Fibroblast of villous mesenchyme (primary cell): ENCODE measurements at places on chromosomes 4 and X.

DNA sequence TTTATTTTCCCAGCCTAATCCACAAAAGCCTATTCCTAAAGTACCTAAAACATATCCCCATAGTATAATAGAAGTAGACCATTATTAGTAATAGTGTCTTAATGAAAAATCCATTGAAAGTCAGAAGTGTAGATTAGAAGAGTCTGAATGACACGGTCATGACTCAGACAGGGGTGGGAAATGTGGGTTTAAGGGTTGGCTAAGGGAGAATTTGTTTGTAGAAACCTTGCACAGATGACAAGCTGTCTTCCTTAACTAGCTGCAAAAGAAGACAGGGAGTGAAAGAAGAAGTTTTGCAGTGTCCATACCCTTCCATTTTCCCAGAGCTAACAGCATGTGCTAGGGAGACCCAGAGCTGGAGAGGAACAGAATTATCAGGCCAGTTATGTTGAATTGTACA is 242.7 kb upstream of the ETNPPL start:
- DNase-seq: peak; percentile 52

- no peak for DNase-seq
Measured at GRCh38 chr4:138118270-138118669, 123.9 kb downstream of the SLC7A11 start.

- no peak for DNase-seq
Measured at GRCh38 chr4:73161527-73162185, 92.1 kb upstream of the COX18 start.

DNA sequence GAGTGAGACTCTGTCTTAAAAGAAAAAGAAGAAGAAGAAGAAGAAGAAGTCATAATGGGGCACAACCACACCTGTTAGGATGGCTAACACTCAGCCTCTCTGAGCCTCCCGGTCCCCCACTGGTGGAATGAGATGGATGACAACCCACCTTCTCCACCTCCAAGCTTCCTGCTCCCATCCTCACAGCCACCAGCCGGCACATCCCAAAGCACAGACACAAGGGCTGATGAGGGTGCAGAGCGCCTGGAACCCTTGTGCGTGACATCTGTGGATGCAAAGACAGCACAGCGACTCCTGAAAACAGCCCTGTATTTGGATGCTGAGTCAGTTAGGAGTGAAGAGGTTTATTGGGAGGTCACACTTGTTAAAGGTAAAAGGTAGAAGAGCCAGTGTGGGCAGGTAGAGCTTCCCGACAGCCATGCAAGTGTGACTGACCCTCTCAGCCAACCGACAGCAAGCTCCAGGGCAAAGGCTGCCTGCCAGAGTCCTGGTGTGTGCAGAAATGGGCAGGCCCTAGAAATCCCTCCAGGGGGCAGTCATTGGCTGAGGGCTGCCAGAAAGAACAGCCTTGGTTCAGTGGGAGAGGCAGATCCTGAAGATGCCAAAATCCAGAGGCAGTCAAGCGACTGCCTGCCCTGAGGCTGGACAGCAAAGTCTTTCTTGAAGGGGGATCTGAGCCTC is 26.6 kb upstream of the MAN2B2 start:
- peak; percentile 36 for DNase-seq

GRCh38 chrX:31021537-31021936 is 50.3 kb downstream of the FTHL17 start:
- no peak for DNase-seq

DNA sequence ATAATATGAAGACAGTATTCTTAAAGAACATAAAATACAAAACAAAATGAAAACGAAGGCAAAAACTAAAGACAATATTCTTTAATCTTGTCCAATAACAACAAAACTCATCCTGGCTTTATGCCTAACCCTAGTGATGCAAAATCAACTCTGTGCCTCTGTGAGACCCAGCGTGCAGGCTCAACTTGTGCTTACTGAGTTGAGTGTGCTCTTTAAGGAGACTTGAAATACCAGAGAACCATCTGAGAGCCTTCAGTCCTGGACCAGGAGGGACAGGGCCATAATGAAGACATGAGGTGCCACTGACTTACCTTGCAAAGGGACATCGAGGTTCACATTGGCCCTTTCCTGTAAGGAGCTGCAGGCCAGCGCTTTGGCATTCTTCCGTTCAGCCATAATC is 77.1 kb downstream of the NSUN7 start:
- no peak for DNase-seq

GRCh38 chrX:39899856-39900776 is 197.6 kb downstream of the BCOR start:
- DNase-seq: no peak

- no peak for DNase-seq
Measured at GRCh38 chrX:120271218-120271617, 20.6 kb downstream of the ZBTB33 start.

- no peak for DNase-seq
Measured at GRCh38 chr4:1175635-1176229, 3.3 kb upstream of the SPON2 start.

GRCh38 chr4:102163404-102164140 is 181.7 kb downstream of the SLC39A8 start:
- peak; percentile 64 for DNase-seq

DNA sequence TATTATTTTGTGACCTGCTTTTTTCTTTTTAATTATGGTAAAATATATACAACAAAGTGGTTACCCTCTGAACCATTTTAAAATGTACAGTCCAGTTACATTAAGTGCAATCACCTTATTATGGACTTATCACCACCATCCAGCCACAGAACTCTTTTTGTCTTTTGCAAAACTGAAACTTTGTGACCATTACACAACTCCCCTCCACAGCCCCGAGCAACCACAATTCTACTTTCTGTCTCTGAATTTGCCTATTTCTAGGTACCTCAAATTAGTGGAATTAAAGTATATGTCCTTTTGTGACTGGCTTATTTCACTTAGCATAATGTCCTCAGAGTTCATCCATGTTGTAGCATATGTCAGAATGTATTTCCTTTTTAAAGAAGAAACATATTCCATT is 39.3 kb upstream of the WWC2 start:
- DNase-seq: no peak

- no peak for DNase-seq
Measured at GRCh38 chr4:135777361-135777760, 1575.8 kb upstream of the PABPC4L start.

DNA sequence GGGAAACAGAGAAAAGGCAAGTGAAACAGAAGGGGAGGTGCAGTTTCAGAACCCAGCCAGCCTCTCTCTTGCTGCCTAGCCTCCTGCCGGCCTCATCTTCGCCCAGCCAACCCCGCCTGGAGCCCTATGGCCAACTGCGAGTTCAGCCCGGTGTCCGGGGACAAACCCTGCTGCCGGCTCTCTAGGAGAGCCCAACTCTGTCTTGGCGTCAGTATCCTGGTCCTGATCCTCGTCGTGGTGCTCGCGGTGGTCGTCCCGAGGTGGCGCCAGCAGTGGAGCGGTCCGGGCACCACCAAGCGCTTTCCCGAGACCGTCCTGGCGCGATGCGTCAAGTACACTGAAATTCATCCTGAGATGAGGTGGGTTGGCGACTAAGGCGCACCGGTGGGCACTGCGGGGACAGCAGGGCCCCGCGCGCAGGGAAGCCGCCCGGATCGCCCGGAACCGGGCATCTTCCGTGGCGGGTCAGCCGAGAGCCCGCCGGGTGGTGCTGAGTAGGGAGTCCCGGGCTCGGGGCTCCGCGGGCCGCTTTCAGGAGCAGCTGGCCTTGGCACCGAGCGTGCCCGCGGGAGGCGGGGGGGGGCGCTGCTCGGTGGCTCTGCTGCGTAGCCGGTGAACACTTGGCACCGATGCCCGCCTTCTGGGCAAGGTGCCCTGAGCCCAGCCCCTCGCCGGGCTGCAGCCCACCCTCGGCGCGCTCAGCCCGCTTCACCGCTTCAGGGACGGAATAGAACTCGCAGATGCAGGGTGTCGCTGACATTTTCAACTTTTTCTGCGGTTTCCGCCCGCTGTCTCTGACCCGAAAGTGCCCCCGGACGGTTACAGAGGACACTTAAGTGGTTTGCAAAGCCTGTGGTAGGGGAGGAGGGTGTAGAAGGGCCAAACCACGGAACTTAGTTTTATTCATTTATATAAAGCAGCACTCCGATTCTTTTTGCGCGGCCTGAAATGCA is at the start of gene CD38:
CD38 (plus strand) TSS at position 40 of the 953 bp plus-strand sequence; CDS start at position 127, 87 bp downstream.
- peak; percentile 34 for DNase-seq

GRCh38 chrX:1389181-1389992 is 2.5 kb downstream of the SLC25A6 start:
- no peak for DNase-seq

DNA sequence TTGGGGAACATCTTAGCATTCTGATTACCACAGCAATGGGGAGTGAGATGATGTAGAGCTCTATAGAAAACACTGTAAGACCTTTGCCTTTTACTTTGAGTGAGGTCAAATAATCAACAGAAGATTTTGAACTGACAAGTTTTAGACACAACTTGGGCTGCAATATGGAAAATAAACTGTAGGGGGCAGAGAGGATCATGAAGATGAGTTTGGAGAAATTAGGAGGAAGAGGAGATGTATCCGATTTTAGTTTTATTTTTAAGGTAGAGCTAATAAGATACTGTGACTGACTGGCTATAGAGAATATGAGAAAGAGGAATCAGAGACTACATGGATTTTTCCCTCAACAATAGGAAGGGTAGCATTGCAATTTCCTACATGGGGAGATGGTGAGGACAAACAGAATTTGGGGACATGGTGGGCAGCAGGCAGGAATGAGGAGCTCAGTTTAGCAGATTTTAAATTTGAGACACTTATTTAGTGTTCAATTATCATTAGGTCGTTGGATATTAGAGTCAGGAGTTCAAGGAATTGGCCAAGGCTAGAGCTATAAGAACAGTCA is 563.1 kb downstream of the INPP4B start:
- no peak for DNase-seq

- DNase-seq: no peak
Measured at GRCh38 chr4:183751106-183751505, 92.0 kb downstream of the TRAPPC11 start.

- DNase-seq: no peak
Measured at GRCh38 chr4:6460876-6461275, 11.5 kb downstream of the PPP2R2C start.

- no peak for DNase-seq
Measured at GRCh38 chr4:3314706-3315260, 22.0 kb downstream of the RGS12 start.

GRCh38 chr4:110676241-110676640 is 53.4 kb upstream of the PITX2 start:
- DNase-seq: no peak

DNA sequence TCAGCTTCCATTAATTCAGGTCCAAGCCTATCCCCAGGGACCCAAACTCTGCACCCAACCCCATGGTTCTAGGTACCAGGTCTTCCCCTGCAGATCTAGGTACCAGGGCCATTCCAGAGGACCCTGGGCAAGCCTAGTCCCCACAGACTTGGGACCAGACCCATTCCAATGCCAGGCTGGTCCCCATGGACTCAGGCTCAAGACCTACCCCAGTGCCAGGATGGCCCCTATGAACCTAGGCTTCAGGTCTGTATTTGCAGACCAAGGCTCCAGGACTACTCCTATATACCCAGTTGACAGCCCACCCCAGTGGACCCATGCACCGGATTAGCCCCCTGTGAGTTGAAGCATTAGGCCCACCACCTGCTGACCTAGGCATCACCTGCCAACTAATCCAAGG is 8.9 kb downstream of the MTHFD2L start:
- no peak for DNase-seq

- no peak for DNase-seq
Measured at GRCh38 chr4:182831376-182831775, 85.8 kb downstream of the DCTD start.

DNA sequence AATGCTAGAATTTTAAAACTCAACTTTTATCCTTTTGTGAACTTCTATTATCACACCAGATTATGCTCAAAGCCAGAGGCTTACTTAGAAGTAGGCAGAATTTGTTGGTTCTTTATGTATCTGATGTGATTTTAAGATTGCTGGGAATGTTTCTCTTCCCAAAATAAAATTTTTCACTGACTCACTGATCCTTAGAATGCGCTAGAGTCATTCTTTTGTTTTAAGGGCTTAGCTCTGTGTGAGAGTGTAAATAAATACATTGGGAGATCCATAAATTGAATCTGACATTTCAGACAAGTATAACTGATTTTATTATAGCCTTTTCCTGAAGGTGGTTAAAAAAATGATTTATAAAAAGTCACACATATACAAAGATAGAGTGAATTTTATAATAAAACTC is 101.3 kb downstream of the LARP1B start:
- DNase-seq: peak; percentile 14

DNA sequence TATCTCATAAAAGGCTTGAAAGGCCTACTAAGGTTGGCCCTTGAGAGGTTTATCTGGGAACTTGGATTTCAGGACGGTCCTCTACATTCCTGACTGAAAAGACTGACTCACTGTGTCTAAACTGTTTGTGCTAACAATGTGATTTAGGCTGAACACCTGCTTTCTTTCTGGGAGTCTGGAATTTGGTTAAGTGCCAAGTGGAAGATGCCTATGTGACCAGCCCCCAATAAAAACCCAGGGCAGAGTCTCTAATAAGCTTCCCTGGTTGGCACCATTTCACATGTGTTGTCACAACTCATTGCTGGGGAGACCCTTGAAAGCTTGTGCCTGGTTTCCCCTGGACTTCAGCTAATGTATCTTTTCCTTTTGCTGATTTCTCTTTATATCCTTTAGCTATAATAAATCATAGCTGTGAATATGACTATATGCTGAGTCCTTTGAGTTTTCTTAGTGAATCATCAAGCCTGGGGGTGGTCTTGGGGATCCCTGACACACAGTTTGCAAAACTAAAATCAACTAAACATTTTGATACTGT is 55.1 kb downstream of the GPR82 start:
- peak; percentile 69 for DNase-seq

DNA sequence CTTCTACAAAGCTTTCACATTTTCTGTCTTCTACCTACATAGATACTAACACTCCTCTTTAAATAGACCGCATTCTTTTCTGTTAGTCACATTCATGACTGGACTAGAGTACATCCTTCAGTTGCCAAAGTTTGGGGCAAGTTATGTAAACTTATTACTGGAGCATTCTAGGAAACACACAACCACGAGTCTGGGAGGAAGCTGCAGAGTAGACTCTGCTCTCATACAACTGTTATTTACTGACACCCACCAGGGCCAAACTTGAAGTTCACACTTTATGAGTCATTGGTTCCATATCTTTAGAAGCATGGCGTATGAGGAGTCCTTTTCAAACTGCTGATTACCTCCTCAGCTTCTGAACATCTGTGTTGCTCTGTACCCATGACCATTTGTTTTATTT is 87.0 kb downstream of the RNF150 start:
- peak; percentile 91 for DNase-seq

GRCh38 chr4:124487651-124488050 is 224.9 kb downstream of the ANKRD50 start:
- no peak for DNase-seq
